Activated naive CD8-positive, alpha-beta T cell treated with anti-CD3 and anti-CD28 coated beads, Interleukin-2, amount 50 U/mL, for 24 hours (primary cell): ENCODE measurements at places on chromosomes 7 and 10.

- DNase-seq = peak; percentile 18
These were observed 683 bp downstream of the MACROH2A2 start for GRCh38 chr10:70053218-70053840.

GRCh38 chr10:71980181-71981014 lies 16.2 kb downstream of the CHST3 start:
- no peak for DNase-seq

DNA sequence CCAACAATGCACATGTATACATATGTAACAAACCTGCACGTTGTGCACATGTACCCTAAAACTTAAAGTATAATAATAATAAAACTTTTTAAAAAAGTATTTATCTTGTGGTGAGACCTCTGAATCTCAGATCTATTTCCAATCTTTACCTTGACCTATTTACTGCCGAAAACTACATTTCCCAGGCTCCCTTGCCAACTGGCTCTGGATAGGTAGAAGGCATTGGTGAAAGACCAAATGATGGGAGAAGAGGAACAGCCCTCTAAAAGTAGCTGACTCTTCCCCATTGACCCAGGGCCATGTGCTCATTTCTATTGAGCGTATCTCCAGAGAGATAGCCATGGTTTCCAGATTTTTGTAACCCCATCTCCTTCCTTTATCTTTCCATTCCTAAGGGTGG lies 247.4 kb downstream of the GPAM start:
- no peak for DNase-seq

- no peak for DNase-seq
These were observed 18.7 kb upstream of the SLF2 start for GRCh38 chr10:100894033-100894432.

DNA sequence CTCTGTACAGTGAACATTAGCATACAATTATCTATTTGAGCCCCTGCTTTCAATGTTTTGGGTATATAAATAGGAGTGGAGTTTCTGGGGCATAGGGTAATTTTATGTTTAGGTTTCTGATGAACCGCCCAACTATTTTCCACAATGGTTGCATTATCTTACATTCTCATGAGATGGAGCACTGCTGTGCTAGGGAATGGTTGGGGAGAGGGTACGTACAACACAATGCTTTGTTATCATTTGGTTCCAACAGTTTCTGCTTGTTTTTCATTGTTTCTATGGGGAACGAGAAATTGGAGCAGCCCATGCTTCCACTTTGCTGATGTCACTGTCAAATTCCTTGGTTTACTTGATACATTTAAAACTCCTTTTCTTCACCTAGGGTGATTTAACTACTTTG lies 1115.3 kb downstream of the REEP3 start:
- DNase-seq = no peak

- no peak for DNase-seq
These were observed 1013.8 kb upstream of the MBL2 start for GRCh38 chr10:53786236-53786900.
